Astrocyte (in vitro differentiated cells and primary cell): ENCODE measurements at places on chromosomes 4 and X. TPM values are rescaled to one million over a fixed set of nuclear protein-coding genes. Genes with fewer than 3 reads are reported as not detected.

The NDST4 gene
- total RNA-seq: not detected in 2 replicates

The ALAS2 gene
- total RNA-seq: not detected in 2 replicates

The CLIC2 gene
- 0.27 TPM in 1 of 2 replicates, not detected in the other for total RNA-seq

The RHOH gene
- total RNA-seq: not detected in 2 replicates

The RASL11B gene
- 4.4 and 5.1 TPM in 2 replicates for total RNA-seq

The GSX2 gene
- 1.1 and 1.7 TPM in 2 replicates for total RNA-seq

The PLP1 gene
- total RNA-seq: 5.2 and 10.2 TPM in 2 replicates

The PARM1 gene
- total RNA-seq: 1.2 and 2.4 TPM in 2 replicates

The HMGB2 gene
- 12.3 and 18.3 TPM in 2 replicates for total RNA-seq

The ASB5 gene
- total RNA-seq: 0.43 and 0.65 TPM in 2 replicates

The REELD1 gene
- total RNA-seq: not detected in 2 replicates

The GABRG1 gene
- total RNA-seq: not detected in 2 replicates

The KLHL4 gene
- total RNA-seq: 16.4 and 19.8 TPM in 2 replicates

The PRMT9 gene
- total RNA-seq: 8.4 and 9.0 TPM in 2 replicates

The FGFBP1 gene
- not detected in 2 replicates for total RNA-seq

The ENAM gene
- 0.11 and 0.38 TPM in 2 replicates for total RNA-seq

The ZNF630 gene
- total RNA-seq: 1.3 and 1.8 TPM in 2 replicates

The SLC6A14 gene
- total RNA-seq: not detected in 2 replicates

The LANCL3 gene
- total RNA-seq: 0.22 and 0.36 TPM in 2 replicates

The SOD3 gene
- 8.6 and 12.0 TPM in 2 replicates for total RNA-seq

The SLITRK2 gene
- total RNA-seq: not detected in 2 replicates

The SRPK3 gene
- total RNA-seq: not detected in 2 replicates

The BTK gene
- total RNA-seq: 0.43 and 0.79 TPM in 2 replicates
